ENCODE measurements at places on chromosomes 3 and 15.

DNA sequence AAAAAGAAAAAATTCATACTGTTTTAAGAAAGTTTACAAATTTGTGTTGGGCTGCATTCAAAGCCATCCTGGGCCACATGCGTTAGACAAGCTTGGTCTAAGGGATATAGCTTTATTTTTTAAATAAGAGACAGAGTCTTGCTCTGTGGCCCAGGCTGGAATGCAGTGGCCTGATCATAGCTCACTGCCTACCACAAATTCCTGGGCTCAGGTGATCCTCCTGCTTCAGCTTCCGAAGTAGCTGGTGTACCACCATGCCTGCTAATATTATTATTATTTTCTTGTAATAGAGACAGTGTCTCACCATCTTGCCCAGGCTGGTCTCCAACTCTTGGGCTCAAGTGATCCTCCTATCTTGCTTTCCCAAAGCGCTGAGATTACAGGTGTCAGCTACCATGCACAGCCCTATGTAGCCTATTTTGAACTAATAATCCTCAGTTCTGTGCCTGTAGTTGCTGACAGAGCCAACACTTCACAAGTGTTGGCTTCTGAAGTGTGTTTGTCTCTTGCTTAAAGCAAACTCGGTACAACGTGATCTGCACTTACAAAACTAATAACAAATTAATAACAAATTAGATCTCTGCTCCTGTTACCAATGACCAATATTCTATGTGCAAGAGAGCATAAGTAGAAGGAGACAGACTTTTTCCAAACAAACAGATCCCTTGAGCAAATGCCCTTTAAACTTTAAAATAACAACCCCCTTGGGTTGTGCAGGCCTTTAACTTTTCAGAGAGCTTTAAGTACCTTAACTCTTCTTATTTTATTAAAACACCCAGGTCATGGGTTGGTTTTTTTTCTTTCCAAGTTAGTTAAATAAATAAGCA lies 135.2 kb downstream of the VGLL4 start:
- no peak for DNase-seq

DNA sequence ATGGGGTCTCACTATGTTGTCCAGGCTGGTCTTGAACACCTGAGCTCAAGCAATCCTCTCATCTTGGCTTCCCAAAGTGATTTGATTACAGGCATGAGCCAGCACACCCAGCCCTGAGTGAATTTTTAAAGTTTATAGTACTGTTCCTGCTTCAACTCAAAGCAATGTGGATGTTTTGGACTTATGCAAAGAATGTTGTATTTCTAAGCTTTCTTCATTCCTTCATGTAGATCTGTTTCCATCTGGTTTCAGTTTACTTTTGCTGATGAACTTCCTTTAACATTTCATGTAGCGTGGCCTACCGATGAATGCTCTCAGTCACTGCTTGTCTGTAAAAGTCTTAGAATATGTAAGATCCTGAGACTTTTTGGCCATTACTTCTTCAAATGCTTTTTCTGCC lies 23.2 kb downstream of the NRG4 start:
- no peak for DNase-seq

GRCh38 chr3:154783061-154783460 lies 297.1 kb upstream of the MME start:
- no peak for DNase-seq

GRCh38 chr3:156093964-156094363 lies 26.4 kb upstream of the KCNAB1 start:
- DNase-seq: no peak

GRCh38 chr3:112013058-112013783 lies 14.5 kb downstream of the TAGLN3 start:
- no peak for DNase-seq

DNA sequence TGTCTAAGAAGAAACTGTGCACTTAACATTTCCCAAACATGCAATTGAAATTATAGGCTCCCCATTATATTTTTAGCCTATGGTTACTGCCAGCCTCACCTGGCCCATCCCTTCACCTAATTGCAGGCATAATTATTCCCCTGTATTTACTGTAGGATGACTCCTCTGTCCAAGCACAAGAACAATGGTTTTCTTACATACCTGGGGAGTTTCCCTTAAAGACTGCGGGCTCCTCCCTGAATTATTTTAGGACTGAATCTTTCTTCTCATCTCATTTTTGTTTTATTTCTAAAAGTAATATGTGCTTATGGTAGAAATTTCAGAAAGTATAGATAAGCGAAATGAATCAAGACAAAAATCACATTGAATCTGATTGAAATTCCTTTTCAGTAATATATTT lies 11.4 kb downstream of the TM4SF1 start:
- DNase-seq: no peak

GRCh38 chr3:195045481-195046210 lies 225.3 kb downstream of the XXYLT1 start:
- no peak for DNase-seq

- DNase-seq: no peak
These were observed 464 bp downstream of the GABRG3 start for GRCh38 chr15:26971271-26972018.

DNA sequence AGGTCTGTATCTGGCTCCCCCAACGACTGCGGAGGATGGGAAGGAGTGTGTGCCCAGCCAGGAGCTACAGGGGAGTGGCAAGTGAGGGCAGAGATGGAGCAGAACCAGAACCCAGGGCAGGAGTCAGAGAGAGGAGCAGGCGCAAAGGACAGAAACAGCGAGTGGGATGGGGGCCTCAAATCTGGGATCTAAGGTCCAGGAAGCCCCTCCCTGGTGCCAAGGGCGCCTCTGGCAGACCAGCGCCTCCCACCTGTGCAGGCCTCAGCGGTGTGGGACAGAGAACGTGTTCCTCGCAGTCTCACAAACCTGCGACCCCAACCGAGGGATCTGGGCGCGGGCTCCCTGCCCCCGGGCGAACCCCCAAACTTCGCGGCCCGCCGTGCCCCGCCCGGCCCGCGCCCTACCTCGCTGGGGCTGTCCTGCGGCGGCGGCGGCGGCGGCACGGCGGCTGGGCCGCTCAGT lies 301 bp downstream of the PCBP4 start:
- no peak for DNase-seq

DNA sequence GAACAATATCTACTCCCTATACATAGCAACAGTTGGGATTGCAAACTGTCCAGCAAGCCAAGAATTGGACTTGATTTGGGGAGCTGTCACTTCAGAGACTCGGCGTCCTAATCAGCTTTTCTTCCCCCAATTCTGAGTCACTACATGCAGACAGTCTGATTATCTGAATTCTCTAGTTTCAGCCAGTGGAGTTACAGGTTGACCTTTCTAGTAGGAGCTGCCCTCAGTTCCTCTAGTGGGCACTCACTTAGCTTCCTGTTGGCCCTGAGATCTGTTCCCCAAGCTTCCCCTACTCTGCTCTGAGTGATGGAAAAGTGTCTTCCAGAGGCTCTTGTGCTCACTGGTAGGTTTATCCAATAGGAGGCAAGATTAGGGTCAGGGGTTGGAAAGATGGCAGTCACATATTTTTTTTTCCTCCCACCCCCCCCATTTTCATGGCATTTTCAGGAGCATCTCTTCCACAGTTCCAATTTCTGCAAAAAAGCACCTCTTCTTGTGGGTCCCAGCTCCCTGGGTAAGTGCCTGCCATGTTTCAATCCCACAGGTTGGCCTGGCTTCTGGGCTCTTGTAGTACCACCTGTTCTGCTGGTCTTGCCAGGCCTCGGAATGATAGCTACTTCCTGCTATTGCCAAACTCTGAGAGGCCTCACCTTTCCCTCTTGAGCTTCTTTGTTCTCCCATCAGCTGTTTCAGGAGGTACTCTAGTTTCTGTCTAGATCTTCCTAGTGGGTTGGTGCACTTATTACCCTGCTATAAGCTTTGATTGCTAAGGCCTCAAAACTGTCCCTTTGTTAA lies 182.2 kb downstream of the RAP2B start:
- no peak for DNase-seq

GRCh38 chr15:31758126-31758525 lies 272.2 kb upstream of the CHRNA7 start:
- no peak for DNase-seq

- no peak for DNase-seq
These were observed 674.0 kb downstream of the OTOL1 start for GRCh38 chr3:162170581-162170980.

- no peak for DNase-seq
These were observed 151.0 kb downstream of the ALDH1A2 start for GRCh38 chr15:57914350-57915055.

DNA sequence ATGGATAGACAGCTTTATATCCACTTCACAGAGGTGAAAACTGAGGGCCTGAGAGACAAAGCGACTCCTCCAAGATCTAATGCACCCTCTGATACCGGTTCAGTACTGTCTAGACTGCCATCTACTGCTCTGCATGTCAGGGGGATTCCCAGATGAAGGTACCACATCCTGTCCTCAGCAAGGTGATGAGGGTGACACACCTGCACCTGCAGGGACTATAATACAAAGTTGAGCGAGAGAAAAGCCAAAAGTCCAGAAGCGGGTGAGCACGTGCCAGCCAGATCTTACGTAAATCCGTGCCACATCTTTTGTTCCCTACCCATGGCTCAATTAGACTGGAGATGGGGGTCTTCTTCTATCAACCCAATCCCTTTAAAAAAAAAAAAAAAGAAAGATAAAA lies 32.4 kb upstream of the HES1 start:
- DNase-seq: no peak

DNA sequence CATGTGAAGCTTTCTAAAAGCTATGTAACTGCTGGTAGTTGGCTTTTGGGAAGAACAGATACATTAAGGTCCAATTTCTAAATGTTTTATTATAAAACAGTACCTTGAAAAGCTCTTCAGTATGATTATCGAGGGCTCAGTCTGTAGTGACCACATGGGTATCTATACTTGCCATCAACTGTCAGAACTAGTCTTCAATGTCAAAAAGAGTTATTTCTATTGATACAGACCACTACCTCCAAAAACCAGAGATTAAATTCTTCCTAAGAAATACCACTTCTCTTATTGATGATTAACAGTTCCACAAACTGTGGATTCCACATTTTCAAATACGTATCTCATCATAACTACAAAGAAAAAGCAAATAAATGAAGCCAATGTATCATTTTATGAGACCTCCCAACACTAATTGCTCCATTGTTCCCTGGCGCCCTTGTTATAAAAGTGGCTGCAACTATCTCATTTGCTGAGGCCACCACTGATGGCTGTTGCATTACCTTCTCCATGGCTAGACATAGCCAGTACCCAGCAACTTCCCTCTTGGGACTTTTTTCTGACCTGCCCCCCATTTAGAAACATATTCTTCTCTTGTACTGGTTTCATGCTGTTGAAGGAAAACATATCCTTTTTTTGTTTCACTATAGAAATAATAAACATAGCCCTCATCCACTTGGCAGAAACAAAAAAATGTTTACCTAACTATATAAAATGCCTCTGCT lies 33.9 kb upstream of the MBNL1 start:
- DNase-seq: no peak

- DNase-seq: no peak
These were observed 242.9 kb downstream of the FHIT start for GRCh38 chr3:61008153-61008997.

- no peak for DNase-seq
These were observed 36.2 kb upstream of the PRR20G start for GRCh38 chr3:127324076-127324475.

DNA sequence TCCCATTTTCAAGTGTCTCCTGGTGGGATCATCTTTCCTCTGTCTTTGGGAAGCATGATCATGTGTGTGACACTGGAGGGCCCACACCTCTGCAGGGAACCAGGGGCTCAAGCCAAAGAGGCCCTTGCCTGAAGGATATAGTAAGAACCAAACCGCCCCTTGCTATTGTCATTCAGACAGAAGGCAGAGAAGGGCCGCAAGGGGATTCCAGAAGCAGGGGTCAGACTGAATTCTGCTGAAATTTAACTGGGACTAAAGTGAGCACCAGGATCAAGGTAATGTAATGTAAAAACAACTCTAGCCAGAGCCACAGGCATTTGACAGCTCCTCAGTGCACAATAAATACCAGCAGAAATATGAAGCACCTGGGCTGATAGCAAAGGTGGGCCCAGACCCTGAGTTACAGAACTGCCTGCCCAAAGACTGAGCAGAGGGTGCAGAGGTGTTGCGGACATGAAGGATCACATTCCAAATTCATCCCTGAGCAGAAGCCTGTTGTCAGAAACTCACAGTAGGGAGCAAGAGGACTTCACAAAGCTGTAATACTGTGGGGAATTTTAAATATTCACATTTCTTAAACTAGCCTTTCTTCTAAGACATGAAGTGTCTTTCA lies 46.0 kb upstream of the RASGRF1 start:
- no peak for DNase-seq

DNA sequence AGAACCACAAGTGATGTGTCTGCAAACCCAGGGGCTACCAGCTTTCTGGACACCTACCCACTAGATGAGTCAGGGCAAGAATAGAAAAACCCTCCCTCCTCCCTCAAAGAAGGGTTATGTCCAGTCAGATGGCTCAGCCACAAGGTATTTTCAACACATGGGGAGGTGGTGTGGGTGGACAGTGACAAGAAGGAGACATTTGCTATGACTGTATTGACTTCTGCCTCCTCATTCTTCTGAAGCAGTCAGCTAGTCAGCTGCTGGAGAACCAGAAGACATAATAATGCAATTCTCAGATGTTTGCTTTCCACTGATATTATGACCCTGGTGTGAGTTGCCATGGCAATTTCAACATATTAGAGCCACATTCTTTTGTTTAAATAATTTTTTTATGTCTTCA lies 66.7 kb upstream of the GOLGA8B start:
- no peak for DNase-seq

Measured in NCI-H1694 treated with DMSO at 0.1 percent for 48 hours (cell line).